ENCODE measurements at places on chromosomes 16 and 17.

DNA sequence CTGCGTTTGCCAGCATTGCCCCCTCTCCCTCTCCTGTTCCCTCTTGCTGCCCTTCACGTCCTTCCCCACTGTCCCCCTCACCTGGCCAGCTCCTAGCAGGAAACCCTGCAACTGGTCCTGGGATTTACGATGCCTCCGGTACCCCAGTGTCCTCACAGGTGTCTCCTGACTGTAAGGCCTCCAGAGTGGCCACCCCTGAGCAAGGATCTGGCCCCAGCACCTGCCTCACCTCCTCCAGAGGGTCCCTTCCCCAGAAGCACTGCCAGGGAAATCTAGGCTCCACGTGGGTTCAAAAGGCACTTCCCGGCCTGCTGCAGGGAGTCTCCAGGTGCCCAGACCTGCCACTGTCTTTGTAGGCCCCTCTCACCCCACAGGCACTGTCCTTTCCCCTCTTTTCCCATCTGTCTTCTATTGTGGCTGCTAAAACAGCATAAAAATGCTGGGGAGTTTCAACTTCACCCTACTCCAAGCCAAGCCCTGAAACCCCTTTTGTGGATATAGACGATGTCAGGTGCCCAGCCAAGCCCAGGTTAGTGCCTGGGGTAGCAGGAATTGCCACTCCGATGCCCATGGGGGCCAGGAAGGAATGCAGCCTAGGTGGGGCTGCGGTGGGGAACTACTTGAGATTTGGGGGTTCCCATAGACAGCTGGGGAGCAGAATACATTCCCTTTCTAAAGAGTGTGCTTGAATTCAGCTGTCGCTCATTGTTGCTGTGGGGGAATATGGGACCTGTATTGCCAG lies 25.7 kb downstream of the RAB11FIP4 start:
- no peak for DNase-seq

- no peak for DNase-seq
Observed at GRCh38 chr16:57360321-57360935, 1.8 kb downstream of the CCL22 start.

DNA sequence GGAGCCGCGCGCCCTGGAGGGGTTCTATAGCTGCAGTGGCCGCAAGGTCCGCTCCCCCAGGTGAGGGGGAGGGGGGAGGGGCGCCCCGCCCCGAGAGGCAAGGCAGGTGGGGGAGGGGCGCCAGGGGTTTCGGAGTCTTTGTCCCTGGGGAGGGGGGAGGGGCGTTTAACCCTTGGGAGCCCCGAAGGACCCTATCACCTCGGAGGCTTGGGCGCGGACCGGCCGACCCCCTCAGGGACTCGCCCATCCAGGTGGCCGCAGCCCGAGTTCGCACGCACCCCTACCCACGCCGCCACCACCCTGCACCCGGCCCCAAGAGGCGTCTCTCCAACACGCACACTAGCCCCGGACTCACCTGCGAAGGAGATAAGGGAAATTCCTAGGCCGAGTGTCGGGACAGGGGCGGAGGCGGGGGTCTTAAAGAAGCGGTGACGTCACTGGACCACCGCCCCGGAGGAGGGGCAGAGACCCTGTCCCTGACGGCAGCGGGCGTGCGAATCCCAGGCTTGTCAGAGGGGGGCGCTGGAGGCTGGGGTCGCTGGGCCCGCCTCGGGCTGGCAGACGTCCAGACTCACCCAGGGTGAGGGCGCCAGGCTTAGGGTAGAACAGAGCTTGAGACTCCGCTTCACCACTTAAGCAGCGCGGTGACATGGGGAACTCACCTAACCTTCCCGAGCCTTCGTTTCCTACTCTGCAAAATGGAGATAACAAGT lies at the start of gene CLDN6:
Gene CLDN6, minus strand, starts transcription at position 390 of the 713 bp plus-strand sequence. CDS start 2,162 bp downstream, outside the sequence.
- no peak for DNase-seq

GRCh38 chr17:37831492-37831891 lies 86.6 kb upstream of the HNF1B start:
- no peak for DNase-seq

DNA sequence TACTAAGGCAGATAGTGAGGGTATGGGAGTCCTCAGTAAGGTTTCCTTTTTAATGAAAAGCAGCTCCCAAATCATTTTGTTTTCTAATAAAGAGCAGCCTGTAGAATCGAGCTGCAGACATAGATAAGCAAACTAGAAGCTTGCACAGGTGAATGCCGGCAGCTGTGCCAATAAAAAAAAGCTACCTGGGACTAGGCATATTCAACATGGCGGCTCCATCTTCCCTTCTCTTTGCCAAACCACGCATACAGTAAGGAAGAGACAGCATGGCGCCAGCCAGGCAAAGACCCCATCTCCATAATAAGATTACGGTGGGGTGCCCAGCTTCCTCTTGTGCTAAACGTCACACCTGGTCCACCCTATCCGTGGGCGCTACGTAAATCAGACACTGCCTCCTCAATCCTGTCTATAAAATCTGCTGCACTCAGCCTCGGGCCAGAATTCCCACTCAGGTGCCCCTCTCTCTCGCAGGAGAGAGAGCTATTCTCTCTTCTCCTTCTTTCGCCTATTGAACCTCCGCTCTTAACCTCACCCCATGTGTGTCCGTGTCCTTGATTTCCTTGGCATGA lies 92.7 kb upstream of the FA2H start:
- no peak for DNase-seq

DNA sequence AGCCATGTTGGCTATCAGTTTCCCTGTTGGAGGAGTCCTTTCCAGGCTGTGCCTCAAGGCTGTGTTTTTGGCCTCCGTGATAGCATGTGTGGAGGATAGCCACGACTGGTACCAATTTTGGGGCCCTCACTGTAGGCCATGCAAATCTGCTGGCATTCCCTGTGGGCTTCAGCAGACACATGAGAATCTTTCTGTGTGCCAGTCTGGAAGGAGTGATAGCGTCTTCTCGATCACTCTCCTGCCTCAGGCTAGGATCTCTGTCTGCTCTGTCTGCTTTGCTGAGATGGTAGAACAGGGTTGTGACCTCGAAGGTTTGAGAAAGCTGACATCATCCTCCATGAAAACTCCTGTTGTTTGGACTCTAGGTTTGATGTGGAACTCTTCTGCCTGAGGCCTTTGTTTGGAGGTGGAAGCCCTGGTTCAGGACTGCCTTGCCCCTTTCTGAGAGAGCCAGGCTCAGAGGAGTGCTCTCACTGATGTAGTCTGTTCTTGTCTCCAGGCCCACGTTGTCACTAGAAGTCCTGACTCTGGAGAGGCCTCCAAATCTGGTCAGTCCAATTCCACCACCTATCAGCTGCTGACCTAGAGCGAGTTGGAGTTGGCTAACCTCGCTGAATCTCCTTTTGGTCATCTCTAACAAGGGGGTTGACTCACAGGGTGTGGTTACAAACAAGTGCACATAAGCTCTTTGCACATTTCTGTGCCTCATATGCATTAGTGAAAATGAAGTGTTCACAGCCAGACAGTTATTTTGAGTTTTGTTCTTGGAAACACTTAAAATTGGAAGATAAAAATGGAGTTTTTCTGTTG lies 12.1 kb upstream of the EDC4 start:
- no peak for DNase-seq

DNA sequence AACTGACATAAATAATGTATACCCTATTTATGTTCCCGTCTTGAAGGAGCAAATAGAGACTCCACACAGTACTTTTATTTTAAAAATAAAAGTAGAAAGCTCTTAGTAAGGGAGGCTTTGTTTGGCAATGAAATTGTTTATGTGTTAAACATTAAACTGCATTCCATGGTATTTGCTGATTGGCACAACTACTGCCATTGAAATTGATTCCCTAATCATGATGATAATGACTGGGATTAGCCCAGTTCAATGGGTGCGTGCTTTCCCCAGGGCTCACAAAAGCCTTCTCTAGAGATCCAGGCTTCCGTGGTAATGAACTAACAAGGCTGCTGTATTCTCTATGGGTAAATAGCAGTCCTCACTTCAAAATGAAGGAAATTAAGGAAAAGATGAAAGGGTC lies 67.5 kb downstream of the GPRC5B start:
- DNase-seq, result no peak

- DNase-seq, result peak; percentile 71
Observed at GRCh38 chr17:48054238-48055185, 6.4 kb downstream of the NFE2L1 start.

Measured in cerebellar nuclear complex (tissue), 1 donor.